ENCODE measurements at places on chromosomes 4 and X.

DNA sequence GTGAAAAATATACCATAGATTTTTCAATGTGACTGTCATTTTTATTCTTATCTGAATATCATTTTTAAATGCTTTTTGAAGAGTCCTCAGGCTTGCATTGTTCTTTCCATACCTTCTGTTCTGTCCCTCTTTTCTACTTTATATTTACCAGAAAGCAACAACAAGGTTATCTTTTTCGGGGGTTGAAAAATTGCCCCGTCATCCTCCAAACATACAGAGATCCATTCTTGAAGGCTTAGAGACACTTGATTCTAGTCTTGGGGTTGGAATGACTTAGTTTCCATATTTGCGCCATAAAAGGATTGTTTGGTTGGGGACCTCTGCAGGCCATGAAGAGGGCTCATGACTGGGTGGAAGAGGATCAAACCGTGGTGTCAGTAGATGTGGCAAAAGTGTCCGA, 63.5 kb downstream of the FAM114A1 start:
- DNase-seq: no peak

DNA sequence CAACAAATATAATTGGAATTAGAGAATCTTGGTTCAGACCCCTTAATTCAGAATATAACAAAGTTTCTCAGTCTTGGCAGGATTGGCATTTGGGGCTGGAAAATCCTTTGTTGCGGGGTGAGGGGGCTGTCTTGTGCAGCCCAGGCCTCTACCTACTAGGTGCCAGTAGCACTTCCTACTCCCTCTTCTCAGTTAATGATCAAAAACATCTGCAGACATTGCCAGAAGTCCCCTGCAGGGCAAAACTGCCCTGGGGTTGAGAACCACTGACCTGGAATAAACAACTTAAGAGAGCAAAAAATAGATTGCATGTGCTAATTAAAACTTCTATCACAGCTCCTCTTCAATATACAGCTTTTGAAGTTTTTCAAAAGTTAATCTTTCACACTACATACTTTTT, 36.7 kb upstream of the CXorf38 start:
- no peak for DNase-seq

GRCh38 chr4:55121246-55121645, 4.1 kb downstream of the KDR start:
- no peak for DNase-seq

GRCh38 chr4:5611750-5612149, 96.6 kb downstream of the EVC2 start:
- DNase-seq: no peak

DNA sequence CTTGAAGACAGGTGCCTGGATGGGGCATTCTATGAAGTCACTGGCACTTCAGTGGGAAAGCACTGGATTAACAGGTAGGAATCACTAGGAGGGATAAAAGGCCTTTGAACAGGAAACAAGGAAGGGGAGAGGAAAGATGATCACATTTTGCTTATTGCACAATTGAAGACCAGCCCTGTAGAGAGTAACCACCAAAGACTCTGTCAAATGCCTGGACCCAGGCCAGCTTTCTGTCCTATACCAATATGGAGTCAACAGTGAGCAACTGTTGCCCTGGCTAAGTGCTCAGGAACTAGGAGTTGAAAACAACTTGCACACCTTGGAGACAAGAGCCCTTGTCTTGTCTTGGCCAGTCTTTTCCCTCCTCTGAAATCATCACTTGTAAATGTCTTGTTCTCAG, 14.1 kb upstream of the RTL3 start:
- DNase-seq: no peak

GRCh38 chrX:2427737-2428136, 73.0 kb downstream of the DHRSX start:
- no peak for DNase-seq

DNA sequence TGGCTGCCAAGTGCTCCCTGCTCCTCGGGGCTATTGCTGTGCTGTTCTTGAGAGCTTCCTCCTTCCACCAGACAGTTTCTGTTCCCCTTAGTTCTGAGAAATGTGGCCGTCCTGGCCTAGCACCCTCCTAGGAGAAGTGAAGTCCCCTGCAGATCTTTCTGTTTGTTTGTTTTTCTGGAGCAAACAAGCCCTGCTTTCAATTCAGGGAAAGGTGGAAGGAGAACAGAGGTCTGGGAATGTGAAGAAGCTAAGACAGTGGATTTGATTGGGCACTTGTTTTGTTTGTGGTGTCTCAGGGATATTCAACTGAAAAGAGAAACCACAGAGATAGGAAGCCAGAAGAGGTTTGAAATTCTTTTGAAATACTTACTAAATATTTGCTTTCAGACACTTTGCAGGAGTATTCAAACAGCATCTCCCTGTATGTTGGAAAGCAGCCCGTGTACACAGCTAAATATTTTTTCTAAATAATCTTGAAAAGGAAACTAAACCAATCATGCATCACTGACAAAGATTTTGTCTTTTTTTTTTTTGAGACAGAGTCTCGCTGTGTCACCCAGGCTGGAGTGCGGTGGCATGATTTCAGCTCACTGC, 36.5 kb upstream of the PPM1K start:
- no peak for DNase-seq

GRCh38 chrX:130212371-130212770, 40.6 kb downstream of the RAB33A start:
- no peak for DNase-seq

DNA sequence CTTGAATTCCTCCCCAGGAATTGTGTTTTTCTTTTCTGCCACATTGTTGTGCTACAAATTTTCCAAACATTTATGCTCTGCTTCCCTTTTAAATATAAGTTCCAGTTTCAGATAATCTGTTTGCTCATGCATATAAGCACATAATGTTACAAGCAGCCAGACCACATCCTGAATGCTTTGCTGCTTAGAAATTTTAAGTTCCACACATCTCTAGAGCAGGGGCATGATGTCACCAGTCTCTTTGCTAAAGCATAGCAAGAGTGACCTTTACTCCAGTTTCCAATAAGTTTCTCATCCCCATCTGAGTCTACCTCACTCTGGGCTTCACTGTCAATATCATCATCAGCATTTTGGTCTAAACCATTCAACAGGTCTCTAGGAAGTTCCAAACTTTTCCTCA, 932.5 kb downstream of the SH3BGRL start:
- DNase-seq: no peak

DNA sequence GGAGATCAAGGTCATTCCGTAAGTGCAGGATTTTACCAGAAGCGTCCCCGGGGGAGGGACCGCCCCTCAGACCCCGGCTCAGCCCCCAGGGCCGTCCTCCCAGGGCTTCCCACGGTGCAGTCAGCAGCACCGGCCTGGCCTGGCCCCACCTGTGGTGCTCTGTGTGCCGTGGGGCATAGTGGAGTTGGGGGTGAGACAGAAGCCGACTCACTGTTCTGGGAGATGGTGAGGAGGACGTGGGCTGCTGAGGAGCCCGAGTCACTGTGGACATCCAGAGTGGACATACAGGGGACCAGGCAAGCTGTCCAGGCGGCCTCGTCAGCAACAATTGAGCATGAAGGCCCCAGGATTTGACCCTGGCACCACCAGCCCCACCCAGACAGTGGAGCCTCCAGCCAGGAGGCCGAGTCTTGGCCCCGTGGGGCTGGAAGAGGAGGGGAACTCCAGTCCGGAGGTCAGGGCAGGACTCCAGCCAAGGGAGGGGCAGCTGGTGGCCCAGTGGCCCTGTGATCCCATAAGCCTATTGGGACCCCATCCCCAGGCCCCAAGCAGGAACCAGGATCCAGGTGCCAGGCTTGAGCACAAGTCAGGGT, 19.1 kb downstream of the ATP5ME start:
- DNase-seq: no peak

DNA sequence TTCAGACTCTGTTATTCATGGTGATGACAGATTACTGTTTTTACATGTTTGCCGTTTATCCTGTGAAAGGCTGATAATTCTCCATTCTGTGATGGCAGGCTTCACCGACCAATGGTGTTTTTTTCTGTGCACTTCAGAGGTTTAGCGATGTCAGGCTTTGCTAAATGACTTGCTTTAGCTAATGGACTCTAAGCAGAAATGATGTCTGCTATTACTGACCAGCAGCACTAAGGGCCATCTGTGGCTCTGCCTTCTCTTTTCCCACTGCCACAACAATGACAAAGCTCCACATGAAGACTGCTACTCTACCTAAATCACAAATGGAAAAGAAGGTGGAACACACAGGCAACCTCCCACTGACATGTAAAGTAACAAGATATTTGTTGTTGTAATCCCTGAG, 68.4 kb upstream of the ALB start:
- DNase-seq: no peak

- DNase-seq: no peak
Observed at GRCh38 chr4:22385611-22386011, 130.3 kb downstream of the ADGRA3 start.

- no peak for DNase-seq
Observed at GRCh38 chr4:124065422-124065821, 647.1 kb downstream of the ANKRD50 start.

DNA sequence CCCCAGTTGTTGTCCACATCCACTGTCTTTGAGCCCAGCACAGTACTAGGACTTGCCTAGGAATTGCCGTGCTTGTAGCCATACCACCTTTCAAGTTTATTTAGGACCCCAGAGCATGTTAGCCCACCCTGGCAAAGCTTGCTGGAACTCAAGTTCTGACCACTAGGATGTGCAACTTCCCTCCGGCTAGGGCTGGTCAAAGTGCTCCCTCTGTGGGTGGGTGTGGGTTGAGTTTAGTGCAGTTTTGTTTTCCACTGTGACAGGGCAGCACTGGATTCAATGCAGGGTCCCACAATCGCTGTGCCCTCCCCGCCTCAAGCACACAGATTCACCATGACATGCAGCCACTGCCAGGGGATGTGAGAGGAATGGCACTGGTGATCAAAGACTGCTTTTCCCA, 96.0 kb downstream of the RASGEF1B start:
- DNase-seq: no peak

DNA sequence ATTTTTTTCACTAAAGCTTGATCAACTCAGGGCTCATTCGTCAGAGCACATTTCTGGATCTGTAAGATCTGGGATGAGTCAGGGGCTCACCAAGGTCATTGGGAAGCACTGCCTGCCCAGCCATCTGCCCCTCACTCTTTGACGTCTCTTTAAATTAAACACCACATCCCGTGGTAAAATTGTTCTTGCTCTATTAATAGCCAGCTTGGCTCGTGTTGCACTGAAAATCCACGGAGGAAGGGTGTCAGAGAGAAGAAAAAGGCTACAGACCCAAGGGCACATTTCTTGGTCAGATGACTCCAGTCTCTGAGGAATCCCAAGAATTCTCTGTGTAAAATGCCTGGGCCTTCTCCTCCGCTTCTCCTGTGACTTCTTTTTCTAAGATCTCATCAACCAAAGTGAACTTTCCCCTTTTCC, 45.7 kb upstream of the GATB start:
- no peak for DNase-seq

- peak; percentile 60 for DNase-seq
Observed at GRCh38 chr4:1356181-1356998, 9.4 kb downstream of the UVSSA start.

- no peak for DNase-seq
Observed at GRCh38 chr4:66688674-66689073, 856.6 kb downstream of the CENPC start.
